GM13976 (cell line): ENCODE measurements at places on chromosomes 5 and 9.

- no peak for DNase-seq
These were observed 24.4 kb upstream of the SYNPO start for GRCh38 chr5:150616024-150616470.

GRCh38 chr5:111237470-111237869 is 13.3 kb downstream of the CAMK4 start:
- DNase-seq = no peak

DNA sequence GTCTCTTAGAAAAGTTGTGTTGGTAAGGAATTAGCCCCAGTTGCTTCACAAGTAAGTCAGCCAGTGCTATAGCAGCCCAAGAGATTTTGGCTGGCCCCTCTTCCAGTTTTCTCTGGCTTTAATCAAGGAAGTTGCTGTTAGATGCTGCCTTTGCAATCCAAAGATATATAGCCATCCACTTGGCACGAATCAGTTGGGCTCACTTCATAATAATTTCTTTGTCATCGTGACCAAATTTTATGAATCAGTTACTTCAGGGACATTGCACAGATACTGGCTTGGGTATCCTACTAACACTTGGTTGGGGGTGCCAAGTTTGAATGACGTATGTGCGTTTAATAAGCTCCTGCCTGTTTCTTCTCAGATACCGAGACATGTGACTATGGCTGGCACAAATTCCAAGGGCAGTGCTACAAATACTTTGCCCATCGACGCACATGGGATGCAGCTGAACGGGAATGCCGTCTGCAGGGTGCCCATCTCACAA is 81.5 kb downstream of the VCAN start:
- no peak for DNase-seq

DNA sequence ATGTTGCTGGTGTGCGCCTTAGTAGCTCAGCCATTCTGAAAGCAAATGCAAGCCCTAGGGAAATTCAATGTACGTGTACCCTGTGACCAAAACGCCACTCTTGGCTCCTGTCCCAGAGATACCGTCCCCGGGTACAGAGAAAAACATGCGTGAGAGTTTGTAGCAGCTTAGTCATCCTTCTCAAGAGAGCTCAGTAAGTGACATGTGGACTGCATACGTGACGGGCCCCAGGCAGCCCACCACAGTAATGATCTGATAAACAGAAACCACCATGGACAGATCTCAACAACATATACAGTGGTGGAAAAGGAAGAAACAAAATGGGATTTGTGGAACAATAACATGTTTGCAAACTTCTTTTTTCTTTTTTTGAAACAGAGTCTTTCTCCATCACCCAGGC is 45.1 kb downstream of the S1PR3 start:
- DNase-seq = no peak

DNA sequence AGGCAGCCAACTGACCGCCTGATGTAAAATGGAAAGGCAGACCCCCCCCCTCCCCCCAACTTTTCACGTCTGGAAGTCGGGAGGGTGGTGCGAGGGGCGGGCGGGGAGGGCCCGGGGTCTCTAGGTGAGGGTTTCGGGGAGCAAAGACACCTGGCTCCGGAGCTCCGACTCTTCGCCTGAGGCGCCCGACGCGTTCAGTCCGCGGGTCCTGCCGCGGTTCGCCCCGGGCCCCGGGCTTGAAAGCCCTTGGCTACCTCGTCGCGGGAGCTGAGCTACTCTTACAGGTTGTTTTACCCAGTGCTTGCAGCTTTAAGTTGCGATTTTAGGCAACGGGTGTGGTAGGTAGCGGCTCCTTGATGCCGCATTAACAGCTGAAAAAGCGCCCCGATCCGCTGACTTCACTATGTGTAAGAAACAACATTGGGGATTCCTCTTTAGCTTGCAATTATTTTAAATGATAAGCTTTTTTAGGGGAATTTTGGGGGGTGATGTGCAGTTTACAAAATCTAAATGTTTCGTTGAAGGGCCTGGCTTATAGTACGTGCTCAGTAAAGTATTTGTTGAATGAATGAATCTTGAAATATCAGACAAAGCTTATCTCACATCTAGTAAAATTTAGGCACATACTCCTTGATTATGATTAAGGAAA is 722 bp downstream of the CDC42SE2 start:
- no peak for DNase-seq

- DNase-seq = no peak
These were observed 33.0 kb upstream of the CTXN3 start for GRCh38 chr5:127615916-127616315.

DNA sequence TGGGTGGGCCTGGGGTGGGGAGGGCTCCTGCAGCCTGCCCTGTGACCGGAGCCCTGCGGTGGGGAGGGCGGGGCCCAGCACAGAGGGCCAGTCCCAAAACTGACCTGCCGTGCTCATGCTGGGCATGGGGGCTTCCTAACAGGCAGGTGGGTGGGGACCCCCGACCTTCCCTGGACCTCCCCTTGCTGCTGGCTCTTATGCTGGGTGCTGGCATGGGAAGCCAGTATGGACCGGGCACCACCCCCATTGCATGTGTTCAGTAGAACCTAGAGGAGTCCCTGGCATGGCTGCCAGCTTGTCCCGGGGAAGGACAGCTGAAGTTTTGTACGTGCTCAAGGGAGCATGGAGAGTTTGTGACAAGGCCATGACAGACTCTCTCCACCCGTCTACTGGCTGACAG is 37.1 kb downstream of the WNK2 start:
- no peak for DNase-seq

GRCh38 chr5:56328753-56329560 is 95.8 kb upstream of the ANKRD55 start:
- peak; percentile 32 for DNase-seq

DNA sequence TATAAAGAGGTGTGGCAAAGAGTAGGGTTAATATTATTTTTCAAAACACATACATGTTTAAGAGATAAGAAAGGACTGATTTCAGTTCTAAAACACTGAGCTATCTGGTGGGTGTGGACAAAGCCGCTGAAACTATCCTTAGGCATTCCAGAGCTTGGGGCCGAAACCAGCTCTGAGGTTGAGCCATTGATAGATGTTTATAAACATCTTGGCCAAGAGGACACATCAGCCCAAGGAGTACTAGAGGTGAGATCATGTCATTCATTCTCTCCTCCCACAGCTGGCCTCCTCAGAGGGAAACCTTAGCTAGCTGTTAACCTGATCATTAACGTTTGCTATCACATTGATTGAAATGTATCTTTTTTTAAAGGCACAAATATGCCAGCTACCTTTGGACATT is 89.9 kb downstream of the NLN start:
- DNase-seq = no peak

- DNase-seq = no peak
These were observed 209.6 kb upstream of the TNC start for GRCh38 chr9:115327436-115328122.

GRCh38 chr5:128082551-128083032 is 974 bp upstream of the SLC12A2 start:
- DNase-seq = no peak

- DNase-seq = no peak
These were observed 3.8 kb downstream of the NDST1 start for GRCh38 chr5:150511578-150512367.

GRCh38 chr9:116061546-116062205 is 91.9 kb upstream of the PAPPA start:
- no peak for DNase-seq

DNA sequence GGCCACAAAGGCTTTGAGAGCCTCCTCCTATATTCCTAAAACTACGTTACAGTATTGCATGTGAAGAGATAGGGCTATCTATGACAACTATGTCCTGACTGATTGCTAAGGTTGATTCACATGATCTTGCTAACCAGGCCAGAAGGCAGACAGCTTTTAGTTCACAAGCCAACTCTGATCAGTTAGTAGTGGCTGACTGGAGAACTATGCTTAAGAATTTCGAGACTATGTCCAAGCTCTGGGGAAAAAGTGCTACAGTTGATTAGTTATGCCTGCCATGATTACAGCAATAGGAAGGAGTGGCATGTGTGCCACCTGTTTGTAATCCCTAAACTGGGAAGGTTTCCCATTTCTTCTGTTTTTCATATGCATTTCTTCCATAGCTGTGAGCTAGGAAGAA is 223.4 kb downstream of the DOCK8 start:
- DNase-seq = no peak

- no peak for DNase-seq
These were observed 954.0 kb upstream of the CDH6 start for GRCh38 chr5:30239331-30240022.

GRCh38 chr5:39486361-39486760 is 61.6 kb upstream of the DAB2 start:
- DNase-seq = no peak

GRCh38 chr5:36662291-36662851 is 56.0 kb downstream of the SLC1A3 start:
- DNase-seq = no peak

DNA sequence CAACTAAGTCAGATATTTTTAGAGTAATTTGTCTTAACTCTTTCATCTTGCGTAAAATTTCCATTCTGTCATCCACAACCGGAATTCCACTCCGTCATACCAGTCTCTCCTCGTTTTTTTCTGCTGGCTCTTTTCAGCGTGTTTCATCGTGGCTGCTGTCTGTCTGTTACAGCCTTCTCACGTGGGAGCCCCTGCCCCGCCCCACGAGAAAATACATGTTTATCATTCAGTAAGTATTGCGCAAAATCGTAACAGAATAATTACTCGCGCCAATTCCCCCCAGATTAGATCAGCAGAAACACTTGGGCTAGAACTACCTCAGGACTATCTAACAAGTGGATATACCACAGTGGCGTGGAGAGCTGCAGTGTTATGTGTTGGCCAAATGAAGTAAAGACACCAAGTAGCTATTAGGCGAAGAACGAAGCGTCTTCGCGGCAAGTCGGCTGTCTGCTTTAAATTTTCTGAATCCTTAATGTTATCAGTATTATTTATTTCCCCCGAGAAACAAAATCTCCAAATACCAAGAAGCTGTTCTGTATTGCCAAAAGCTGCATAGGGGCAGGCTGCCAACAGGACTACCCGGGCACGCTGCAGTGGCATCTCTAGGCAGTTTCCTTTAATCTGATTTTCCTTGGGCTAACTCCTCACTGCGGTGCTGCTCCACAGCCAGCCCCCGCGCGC is 566 bp upstream of the FOCAD start:
- DNase-seq = peak; percentile 53

DNA sequence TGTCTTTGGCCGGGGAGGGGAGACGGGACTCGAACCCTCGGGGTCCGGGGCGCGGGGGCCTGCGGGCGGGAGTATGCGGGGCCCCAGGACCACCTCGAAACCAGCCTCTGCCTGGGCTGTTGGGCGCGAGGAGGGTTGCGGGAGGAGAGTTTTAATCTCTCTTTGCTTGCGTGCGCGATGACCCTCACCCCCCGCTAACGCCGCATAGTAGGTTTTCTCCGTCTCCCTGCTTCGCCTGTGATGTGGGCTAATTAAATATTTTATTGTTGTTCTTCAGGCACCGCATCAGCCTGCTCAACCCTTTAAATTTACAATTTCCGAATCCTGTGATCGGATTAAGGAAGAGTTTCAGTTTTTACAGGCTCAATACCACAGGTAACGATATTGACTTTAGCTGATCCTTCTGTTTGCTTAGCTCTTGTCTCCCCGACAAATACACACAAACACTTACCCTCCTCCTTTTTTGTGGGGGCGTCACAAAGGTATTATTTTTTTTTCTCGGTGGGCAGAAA is 1.7 kb downstream of the TLE4 start:
- DNase-seq = no peak

DNA sequence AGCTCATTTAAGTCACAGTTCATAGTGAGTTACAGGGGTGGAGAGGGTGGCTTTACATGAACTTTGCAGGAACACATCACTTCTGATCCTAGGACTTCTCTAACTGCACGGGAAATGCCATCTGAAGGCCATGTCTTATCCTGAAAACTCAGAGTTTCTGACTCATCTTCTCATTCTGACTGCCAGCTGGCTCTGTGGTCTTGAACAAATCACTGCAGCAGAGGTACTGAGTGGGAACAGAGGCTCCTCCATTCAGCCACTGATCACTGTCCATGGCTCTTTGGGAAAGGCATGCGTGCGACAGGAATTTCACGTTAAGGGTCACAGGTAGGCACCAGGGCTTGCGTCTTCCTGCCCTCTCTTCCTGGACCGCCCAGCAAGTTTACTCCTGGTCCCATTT is 114.6 kb upstream of the LRRTM2 start:
- DNase-seq = no peak

GRCh38 chr9:131585375-131585774 is 40.1 kb downstream of the PRRT1B start:
- no peak for DNase-seq

GRCh38 chr9:79087133-79087532 is 484.6 kb upstream of the TLE4 start:
- DNase-seq = no peak

- no peak for DNase-seq
These were observed 68.6 kb upstream of the IL12B start for GRCh38 chr5:159398936-159399335.

- DNase-seq = no peak
These were observed 47.1 kb downstream of the C9orf57 start for GRCh38 chr9:72013292-72013760.

DNA sequence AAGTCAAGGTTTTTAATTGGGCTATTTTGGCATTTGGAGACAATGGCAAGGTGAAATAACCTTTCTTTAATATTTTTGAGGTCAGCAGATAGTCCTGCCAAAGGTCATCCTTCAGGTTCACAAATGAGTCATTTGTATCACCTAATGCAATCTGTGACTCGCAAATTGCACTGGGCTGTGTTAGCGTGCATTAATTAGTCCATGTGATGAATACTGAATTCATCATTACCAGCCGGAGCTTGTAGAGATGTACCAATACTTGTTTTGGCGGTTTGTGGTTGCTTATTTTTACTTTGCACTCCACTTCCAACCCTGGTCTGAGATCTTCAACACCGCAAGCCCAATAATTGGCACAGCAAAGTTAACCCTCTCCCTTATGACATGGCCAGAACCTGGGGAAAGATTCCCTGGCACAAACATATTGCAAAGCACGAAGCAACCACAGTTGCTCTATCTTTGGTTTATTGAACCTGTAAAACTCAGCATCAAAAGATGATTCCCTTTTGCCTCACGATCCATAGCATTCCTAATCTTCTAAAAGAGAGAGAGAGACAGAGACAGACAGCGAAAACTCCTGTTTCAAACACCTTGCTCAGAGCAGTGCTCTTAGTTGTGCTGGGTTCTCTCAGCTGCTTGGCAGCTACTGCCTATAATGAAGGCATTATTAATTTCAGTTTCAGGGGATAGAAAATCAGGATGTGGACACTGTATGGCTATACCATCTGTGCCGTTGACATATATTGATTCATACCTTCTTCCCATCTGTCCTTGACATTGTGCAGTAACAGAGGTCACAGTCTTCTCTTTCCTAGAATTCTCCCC is 178.1 kb downstream of the EBF1 start:
- DNase-seq = no peak

DNA sequence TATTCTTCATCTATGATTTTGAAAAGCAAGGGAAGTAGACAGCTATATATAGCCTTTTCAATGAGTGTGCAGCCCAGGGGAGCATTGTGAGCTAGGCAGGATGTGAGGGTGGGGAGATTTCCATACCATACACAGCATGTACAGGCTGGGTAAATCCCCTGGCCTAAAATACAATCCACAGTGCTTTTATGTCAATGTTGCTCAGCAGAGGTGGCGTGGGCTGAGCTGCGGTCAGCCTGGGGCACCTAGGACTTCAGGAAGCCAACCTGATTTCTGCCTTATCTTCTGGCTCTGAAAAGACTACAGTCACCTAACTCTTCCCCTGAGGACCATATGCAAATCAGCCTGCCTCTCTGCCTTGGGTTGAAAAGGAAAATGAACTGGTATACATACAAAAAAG is 6.3 kb upstream of the GARIN3 start:
- DNase-seq = peak; percentile 80

- DNase-seq = no peak
These were observed 105.6 kb upstream of the CDH10 start for GRCh38 chr5:24750355-24750754.
